ENCODE measurements at places on chromosomes 13 and 19.

- DNase-seq: no peak
Measured at GRCh38 chr13:97798171-97798821, 155.2 kb upstream of the IPO5 start.

- DNase-seq: no peak
Measured at GRCh38 chr19:14758816-14759215, 19.5 kb downstream of the ADGRE2 start.

DNA sequence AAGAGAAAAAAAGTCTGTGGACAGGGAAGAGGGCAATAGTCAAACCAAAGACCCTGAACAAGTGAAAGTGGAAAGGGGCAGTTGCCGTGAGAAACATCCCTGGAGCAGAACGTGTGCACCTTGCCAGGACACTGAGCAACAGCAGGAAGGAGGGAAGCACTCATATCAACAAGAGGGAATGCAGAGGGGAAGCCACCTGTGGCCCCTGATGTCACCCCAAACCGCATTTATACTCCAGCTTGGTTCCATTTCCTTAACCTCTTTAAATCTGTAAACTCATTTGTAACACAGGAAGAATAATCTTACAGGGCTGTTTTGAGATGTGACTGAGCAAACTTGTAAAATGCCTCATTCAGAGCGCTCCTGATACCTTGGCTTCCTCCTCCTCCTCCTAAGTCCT lies 698.8 kb downstream of the DIAPH3 start:
- no peak for DNase-seq

GRCh38 chr13:27034678-27035111 lies 136.9 kb downstream of the USP12 start:
- no peak for DNase-seq

DNA sequence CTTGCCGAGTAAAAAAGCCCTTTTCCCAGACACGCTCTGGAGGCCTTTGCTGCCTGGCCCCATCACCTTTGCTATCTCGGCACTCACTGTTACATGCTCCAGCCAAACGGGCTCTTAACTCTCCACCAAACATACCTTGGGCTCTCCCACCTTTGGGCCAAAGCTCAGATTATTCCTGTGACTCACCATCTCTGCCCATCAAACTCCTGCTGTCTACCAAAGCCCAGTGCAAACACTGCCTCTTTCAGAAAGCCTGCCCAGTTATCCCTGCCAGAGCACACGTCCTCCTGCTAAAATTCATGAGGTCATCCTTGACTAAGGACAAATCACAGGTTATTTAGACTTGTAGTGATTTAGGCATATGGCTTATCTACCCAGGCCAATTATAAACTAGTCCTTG lies 48.1 kb upstream of the SERPINE3 start:
- no peak for DNase-seq

DNA sequence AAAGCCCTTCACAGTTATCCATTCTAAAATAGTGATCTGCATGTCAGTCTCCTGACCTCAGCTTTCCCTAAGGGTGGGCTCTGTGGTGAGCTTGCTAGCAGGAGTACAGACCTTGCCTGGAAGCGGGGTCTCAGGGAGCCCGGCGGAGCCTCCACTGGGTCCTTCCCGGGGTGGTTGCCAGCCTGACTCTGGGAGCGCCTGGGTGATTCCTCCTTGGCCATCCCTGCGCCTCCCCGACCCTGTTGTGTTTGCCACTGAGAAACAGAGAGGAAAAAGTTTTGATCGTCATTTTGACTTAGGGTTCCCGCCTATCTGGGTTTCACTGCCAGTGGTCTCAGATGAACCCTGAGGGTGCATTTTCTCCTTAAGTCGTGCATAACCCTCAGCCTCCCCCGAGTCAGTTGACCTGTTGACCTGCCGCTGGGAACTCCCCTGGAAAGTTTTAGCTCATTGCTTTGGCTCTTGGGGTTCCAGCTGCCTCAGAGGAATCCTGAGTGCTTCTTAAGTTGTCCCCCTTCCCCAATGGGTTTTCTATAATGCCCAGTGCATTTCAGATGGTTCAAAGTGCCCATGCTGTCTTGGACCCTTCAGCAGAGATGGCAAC lies 117.8 kb downstream of the RAB20 start:
- DNase-seq: no peak

GRCh38 chr13:20227730-20228129 lies 4.4 kb downstream of the GJB6 start:
- DNase-seq: no peak

DNA sequence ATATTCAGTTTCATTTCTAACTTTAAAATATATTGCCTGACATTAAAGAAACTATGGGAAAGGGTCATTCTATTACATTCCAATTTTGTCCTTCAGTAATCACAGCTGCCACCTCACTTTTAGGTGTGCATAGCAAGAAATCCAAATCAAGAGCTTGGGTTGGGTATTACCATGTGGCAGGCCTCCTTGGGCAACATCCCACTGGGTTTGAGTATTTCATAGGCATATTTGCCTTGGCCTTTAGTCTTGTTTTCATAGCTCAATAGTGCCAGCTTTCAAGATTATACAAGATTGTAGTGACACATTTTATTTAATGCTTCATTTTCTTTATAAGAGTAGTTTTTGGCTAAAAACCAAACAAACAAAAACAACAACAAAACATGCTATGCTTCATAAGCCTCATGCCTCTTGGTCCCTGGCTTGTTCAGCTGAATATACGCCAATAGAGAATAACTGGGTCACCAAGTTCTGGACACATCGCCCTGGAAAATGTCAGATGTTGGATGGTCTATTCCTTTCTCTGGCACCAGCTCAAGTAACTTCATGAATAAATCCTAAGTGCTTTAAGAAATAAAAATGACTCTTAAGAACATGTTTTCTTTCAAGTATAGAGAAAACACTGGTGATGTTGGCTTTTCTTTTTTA lies 167.4 kb upstream of the STARD13 start:
- DNase-seq: no peak

DNA sequence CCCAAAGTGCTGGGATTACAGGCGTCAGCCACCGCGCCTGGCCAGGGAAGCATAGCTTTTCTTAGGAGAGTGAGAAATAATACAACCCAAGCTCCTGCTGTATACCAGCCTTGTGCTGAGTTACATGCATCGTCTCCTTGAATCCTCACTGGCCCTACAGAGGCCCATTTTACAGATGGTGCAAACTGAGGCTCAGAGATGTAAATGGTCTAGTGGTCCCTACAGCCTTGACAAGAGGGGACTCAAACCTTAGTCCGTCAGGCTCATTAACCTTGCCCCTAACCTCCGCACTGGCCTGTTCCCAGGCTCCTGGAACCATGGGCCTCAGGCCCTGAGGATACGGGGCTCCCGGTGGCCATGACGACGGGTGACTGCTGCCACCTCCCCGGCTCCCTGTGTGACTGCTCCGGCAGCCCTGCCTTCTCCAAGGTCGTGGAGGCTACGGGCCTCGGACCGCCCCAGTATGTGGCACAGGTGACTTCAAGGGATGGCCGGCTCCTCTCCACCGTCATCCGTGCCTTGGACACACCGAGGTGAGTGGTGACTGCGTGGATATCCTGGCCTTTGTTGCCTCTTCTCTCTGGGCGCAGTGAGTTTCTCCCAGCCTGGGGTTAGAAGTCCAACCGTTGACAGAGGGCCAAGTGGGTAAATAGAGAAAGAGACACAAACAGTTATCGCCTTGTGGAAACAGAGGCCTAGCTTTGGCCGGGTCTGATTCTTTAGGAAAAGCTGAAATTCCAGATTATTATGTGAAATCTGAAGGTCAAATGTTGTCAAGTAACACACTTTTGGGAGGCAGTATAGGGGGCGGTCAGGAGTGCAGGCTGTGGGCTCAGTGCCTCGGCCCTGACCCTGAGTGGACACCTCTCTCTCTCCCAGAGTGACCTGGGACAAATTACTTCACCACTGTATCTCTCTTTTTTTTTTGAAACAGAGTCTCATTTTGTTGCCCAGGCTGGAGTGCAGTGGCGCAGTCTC lies 8.7 kb downstream of the MARCHF2 start:
- DNase-seq: no peak

GRCh38 chr13:27035892-27036235 lies 135.7 kb downstream of the USP12 start:
- DNase-seq: no peak

- no peak for DNase-seq
Measured at GRCh38 chr13:98272549-98272948, 95.5 kb upstream of the RNF113B start.

GRCh38 chr13:22061371-22061805 lies 390.5 kb downstream of the FGF9 start:
- peak; percentile 78 for DNase-seq

DNA sequence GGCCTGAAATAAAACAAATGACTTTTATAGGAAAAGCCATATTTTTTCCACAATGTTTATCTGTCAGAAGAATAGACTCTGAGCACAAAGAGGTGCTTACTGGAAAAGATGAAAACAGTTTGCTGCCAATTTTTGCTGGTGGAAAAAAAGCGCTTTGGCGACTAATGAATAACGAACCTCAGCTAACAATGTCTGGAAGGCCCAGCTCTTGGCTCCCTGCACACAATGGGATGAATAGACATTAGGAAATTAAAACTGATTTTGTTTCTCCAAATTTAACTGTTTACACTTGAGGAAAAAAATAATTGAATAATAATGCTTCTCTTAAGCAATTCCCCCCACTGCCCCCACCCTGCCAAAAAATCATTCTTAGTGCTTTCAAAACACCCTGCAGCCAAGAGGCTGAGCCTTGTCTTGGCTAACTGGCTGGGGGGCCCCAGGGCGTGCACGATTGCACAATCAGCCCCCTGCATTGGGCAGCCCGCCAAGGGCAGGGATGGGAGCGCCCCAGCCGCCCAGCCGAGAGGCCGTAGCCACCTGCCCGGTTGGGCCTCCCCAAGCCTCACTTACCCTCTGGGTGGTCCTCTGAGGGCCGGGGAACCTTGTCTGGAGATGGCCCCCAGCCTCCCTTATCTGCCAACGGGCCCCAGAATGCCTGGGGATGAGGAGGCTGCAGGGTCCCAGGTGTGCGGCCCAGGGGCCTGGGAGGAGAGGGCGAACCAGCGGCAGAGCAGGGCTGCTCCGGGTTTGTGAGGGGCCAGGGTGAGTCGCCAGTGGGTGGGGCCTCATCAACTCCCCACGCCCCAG lies 16.8 kb downstream of the CEBPG start:
- no peak for DNase-seq
